ENCODE measurements at places on chromosomes 2 and 18. TPM values are rescaled to one million over a fixed set of nuclear protein-coding genes. Genes with fewer than 3 reads are reported as not detected.

Gene PRADC1
- 20.6 TPM for total RNA-seq

- peak; percentile 71 for DNase-seq
These were observed 633 bp downstream of the NABP1 start for GRCh38 chr2:191678437-191679100.

GRCh38 chr2:189791338-189792042, 7.2 kb downstream of the PMS1 start:
- no peak for DNase-seq

- DNase-seq, result no peak
These were observed 22.6 kb upstream of the PGAP1 start for GRCh38 chr2:196949116-196949515.

GRCh38 chr2:240383871-240384700, 51.4 kb upstream of the GPC1 start:
- no peak for DNase-seq

GRCh38 chr18:67845035-67845434, 328.5 kb upstream of the DSEL start:
- no peak for DNase-seq

DNA sequence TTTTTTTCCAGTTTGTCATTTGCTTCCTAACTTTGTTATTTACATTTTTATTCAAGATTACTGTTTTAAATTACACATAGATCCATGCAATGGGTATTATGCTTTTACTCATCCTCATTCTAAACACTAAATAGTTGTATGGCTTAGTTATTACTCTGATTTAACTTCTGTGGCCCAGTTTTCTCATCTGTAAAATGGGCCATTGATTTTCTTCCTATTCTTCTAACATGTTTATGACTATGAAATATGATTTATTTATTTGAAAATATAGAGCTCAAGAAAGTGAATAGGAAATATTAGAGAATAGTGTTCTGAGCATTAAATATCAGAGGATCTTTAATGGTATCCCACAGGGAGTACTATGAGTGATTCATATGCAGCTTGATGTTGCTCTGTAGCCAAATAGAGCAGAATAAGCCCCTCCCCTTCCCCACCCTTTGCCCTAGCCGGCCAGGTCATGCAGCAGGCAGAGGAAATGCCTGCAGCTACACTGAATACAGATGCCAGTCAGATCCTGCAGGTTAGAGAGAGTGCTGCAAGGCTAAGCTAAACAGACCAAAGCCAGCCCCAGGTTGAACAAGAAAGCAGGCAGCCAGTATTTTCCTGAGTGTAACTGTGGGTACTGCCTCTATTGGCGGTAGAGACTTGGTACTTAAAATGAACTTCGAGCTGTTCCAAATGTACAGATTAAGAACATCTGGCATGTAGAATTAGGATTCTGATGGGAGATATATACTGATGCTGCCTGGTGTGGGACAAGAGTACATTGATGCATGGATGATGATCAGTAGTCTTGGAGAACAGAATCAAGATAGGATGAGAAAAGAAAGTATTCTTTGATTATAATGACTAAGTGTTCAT, 11.7 kb upstream of the ACYP2 start:
- DNase-seq, result peak; percentile 93

GRCh38 chr2:203366639-203367466, 38.7 kb downstream of the ABI2 start:
- no peak for DNase-seq
